Activated CD4-positive, alpha-beta T cell treated with anti-CD3 and anti-CD28 coated beads, Interleukin-2, Interleukin-4, amounts not matched to agents 100 ng/mL and 50 ng/mL, durations not matched to agents 16 hours and 8 hours (primary cell): ENCODE measurements at places on chromosomes 13 and 19.

DNA sequence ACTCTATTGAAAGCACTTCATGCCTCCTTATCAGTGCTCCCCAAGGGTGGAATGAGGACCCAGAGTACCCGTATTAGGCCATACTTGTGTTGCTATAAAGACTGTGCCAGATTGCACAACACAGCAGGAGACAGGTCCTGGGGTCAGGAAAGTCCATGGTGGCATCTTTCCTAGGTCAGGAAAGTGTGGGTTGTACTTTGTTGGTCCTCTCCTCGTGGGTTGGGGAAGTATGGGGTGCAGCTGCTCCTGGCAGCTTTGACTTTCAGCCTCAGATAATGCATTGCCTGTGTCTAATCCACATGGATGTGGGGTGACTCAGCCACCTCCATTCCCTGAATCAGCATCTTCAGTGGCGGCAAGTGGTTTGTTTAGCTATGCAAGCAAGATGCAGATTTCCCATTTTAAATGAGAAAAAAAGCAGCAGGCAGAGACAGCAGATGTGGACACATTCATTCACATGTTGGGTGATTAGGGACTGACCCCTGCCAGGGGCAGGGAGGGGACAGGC is 8.4 kb upstream of the CYP2B6 start:
- DNase-seq = no peak

GRCh38 chr13:111383591-111384440 is 63.4 kb downstream of the TEX29 start:
- no peak for DNase-seq

- DNase-seq = no peak
Observed at GRCh38 chr13:48501705-48502104, 31.2 kb downstream of the RCBTB2 start.

- no peak for DNase-seq
Observed at GRCh38 chr19:39696387-39696786, 7.9 kb upstream of the LGALS14 start.

- DNase-seq = no peak
Observed at GRCh38 chr13:33224191-33224590, 61.4 kb downstream of the STARD13 start.

- no peak for DNase-seq
Observed at GRCh38 chr13:78323848-78324247, 279.5 kb downstream of the POU4F1 start.

GRCh38 chr19:10809651-10810285 is 26.2 kb downstream of the TMED1 start:
- DNase-seq = no peak

GRCh38 chr19:39506944-39507714 is 7.8 kb upstream of the SELENOV start:
- peak; percentile 62 for DNase-seq
